ENCODE measurements at places on chromosomes 6 and 20. TPM values are rescaled to one million over a fixed set of nuclear protein-coding genes. Genes with fewer than 3 reads are reported as not detected.

GRCh38 chr6:14709900-14710299, 536.0 kb upstream of the JARID2 start:
- H3K27me3 ChIP-seq, result no peaks in the 10 kb centered on the region
- peak overlapping the region; percentile 45 for H3K27ac ChIP-seq
- no peak for DNase-seq
- H3K4me3 ChIP-seq, result no peak overlapping the region
- no peaks in the 10 kb centered on the region for H3K4me1 ChIP-seq
- no peaks in the 10 kb centered on the region for H3K36me3 ChIP-seq

- no peaks in the 10 kb centered on the region for H3K36me3 ChIP-seq
- H3K27me3 ChIP-seq, result no peaks in the 10 kb centered on the region
- no peak overlapping the region for H3K4me3 ChIP-seq
These were observed 560.0 kb downstream of the C6orf118 start for GRCh38 chr6:164749221-164750064.

GRCh38 chr20:15900443-15900842, 672.8 kb downstream of the KIF16B start:
- H3K4me1 ChIP-seq, result no peaks in the 10 kb centered on the region
- DNase-seq, result no peak
- H3K27me3 ChIP-seq, result no peaks in the 10 kb centered on the region
- H3K27ac ChIP-seq, result no peak overlapping the region

MATN4 gene
- not detected for polyA plus RNA-seq

DNA sequence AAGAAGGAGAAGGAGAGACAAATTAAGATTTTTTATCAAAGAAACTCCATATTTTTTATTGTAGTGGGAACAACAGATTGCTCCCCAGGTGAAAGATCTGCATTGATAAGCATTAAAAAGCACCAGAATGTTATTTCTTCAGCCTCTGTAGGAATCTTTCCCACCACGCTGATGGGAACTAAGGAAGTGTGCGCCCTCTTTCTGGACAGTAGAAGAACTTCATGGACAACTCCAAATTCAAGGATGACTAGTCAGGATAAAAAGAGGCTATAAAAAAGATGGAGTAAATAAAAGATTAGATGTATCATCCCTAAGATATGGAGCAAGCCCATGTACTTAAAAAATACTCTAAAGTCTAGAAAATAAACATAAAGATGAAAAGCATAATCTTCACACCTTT, 45.8 kb upstream of the PAK5 start:
- no peak for DNase-seq
- H3K4me1 ChIP-seq, result no peaks in the 10 kb centered on the region
- H3K27me3 ChIP-seq, result no peaks in the 10 kb centered on the region
- H3K4me3 ChIP-seq, result no peak overlapping the region

GRCh38 chr20:44552950-44553908, 29.1 kb upstream of the PKIG start:
- no peaks in the 10 kb centered on the region for H3K36me3 ChIP-seq
- no peaks in the 10 kb centered on the region for H3K27me3 ChIP-seq
- H3K4me1 ChIP-seq, result no peaks in the 10 kb centered on the region
- H3K27ac ChIP-seq, result peak overlapping the region; percentile 3
- no peak overlapping the region for H3K4me3 ChIP-seq

GRCh38 chr6:158312672-158313397, 570 bp downstream of the TULP4 start:
- peaks cover 4% of the 10 kb centered on the region for H3K36me3 ChIP-seq
- H3K4me3 ChIP-seq, result no peak overlapping the region
- H3K27ac ChIP-seq, result no peak overlapping the region
- no peaks in the 10 kb centered on the region for H3K27me3 ChIP-seq
- no peaks in the 10 kb centered on the region for H3K4me1 ChIP-seq

DNA sequence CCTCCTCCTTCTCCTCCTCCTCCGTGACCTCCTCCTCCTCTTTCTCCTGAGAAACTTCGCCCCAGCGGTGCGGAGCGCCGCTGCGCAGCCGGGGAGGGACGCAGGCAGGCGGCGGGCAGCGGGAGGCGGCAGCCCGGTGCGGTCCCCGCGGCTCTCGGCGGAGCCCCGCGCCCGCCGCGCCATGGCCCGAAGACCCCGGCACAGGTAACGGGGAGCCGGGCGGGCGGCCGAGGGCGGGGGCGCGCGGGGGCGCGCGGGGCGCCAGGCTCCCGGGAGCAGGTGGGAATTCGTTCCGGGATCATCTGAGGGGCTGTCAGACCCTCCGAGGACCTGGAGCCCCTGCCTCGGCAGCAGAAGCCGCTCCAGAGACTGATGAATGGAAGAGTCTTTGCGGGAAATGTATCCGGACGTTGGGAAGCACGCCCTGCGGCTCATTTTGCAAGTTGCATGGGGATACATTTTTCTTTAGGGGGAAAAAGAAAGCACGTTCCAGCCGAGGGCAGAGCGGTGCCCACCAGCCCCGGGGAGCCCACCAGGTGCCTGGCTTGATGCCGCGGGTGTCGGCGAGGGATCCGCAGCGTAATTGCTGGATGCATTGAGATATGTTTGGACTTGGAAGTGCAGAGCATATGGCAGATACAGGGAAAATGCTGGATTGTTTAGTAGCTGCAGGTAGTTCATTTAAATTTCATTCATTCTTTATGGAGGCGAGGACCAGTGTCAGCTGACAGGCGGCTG, 394 bp downstream of the MYB start:
- H3K27ac ChIP-seq, result peak overlapping the region; percentile 62
- no peaks in the 10 kb centered on the region for H3K27me3 ChIP-seq
- H3K4me1 ChIP-seq, result peaks cover 14% of the 10 kb centered on the region
- no peaks in the 10 kb centered on the region for H3K36me3 ChIP-seq
- peak overlapping the region; percentile 73 for H3K4me3 ChIP-seq

ZSCAN23 gene
- polyA plus RNA-seq, result not detected

SAPCD1 gene
- polyA plus RNA-seq, result not detected
